GM03348 (cell line): ENCODE measurements at places on chromosomes 7 and 10.

- no peak for DNase-seq
Measured at GRCh38 chr7:130925136-130925794, 191.3 kb upstream of the KLF14 start.

DNA sequence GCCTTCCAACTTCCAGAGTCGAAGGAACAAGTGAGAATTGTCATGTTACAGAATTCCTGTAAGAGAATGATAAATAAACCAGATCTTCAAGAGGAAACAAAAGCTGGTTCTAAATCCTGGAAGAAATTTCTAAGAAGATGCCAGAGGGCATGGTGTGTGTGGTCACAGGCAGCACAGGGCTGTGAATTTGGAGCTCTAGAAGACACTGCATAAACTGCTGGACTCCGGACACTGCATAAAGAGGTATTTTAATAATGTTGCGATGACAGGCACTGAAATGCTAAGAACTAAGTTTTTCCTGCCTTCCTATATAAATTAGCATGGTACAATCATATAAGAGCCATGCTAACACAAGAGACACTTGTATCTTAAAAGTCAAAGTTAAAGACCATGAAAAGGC lies 86.0 kb downstream of the LARP4B start:
- no peak for DNase-seq

DNA sequence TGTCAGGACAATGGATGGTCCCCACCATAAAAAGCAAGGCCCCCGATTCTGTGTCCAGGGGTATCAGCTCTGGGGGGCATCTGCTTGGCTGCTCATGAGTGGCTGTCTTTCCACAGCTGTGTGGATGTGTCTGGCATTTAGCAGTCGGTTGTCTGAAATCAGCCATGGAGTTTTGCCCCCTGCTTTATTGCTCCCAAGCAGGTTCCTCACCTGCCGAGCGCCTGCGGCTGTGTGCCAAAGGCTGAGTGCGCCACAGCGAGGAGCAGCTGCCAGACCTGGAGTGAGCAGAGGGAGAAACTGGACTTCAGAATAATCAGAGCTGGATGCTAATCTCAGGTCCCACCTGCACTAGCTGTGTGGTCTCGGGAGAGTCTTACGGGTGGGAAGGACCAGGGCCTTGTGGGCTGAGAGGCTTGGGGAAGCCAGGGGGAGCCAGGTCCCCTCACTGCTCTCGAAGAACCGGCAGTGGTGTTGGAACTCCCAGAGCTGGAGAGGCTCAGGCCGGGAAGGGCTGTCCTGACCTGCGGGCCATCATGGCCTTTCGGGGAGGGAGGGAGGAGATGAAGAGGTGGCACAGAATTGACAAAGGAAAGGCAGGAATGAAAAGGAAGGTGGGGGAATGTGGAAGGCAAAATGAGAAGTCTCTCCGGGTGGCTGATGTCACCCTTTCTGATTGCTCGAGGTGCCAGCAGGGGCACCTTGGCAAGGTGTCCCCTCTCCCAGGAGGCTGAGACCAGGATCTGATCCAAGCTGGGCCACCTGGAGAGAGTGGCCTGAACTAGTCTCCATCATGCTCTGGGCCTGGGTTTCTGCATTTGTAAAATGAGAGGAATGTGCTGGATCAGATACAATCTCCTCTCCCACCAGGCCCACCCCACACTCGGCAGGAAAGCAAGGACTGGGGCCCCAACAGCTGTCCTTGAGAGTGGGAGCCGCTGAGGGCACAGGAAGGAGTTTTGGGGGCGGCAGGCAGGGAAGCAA lies 30.2 kb upstream of the LEP start:
- no peak for DNase-seq

GRCh38 chr10:103896225-103896624 lies 21.8 kb downstream of the STN1 start:
- DNase-seq: no peak

- DNase-seq: no peak
Measured at GRCh38 chr7:38323156-38323555, 49.7 kb upstream of the TARP start.

DNA sequence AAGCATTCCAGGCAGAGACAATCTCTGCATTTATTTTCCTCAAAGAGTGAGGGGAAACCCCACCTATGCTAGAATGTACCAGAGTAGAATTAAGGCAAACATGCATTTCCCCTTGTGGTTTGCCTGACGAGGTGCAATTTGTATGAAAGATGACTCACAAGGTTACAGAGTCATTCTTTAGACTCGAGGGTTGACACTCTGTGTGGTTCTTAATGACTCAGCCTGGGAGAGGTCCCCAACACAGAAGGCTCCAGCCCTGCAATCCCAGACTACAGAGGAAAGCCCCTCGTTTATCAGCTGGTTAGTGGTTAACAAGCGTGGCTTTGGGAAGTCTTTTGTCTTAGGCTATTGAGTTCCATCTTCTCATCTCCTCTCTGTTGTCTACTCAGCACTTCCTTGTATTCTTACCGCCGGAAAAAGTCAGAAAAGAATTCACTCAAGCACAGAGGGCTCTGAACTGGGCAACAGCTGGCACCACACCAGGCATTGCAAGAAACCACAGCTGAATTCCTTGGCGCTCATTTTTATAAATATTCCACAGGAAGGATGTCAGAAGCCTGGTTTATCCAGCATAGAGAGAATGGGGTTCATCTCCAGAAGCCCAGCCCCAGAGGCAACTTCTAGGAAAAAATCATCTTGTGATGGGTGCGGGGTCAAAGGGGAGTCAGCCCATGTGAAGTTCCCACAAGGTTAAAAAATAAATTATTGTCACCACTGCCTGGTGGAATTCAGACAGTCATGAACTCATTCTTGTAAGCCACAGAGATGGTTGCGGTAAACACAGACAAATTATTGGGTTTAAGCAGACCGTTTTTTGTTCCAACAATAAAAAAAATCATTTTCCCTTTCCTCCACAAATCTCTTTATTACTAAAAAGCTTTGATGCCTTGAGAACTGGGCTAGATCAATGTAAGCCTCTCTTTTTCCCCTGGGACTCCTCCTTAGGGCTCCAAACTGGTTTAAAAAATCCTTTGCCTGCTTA lies 24.5 kb upstream of the SVIL start:
- peak; percentile 90 for DNase-seq

DNA sequence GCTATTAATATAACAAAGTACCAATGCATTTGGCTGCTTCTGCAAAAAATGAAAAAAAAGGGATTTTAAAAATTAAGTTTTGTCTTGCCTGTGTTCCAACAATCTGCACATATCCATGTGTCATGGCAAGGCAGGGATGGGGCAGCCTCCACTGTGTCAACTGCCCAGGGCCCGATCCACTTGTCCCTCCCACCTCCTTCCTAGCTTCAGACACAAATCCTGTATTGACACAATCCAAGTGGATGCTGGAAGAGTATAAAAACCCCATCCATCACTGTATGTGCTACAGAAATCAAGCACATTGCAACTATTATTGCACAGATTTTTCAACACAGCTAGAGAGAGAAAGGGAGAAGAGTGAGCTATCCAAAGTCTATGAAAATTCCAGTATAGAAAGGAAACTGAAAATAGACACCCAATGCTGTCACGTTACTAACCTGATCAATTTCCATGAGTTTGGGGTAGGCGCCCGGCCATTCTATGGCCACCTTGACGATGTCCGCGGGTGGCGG lies 106.4 kb downstream of the ELMO1 start:
- DNase-seq: no peak

DNA sequence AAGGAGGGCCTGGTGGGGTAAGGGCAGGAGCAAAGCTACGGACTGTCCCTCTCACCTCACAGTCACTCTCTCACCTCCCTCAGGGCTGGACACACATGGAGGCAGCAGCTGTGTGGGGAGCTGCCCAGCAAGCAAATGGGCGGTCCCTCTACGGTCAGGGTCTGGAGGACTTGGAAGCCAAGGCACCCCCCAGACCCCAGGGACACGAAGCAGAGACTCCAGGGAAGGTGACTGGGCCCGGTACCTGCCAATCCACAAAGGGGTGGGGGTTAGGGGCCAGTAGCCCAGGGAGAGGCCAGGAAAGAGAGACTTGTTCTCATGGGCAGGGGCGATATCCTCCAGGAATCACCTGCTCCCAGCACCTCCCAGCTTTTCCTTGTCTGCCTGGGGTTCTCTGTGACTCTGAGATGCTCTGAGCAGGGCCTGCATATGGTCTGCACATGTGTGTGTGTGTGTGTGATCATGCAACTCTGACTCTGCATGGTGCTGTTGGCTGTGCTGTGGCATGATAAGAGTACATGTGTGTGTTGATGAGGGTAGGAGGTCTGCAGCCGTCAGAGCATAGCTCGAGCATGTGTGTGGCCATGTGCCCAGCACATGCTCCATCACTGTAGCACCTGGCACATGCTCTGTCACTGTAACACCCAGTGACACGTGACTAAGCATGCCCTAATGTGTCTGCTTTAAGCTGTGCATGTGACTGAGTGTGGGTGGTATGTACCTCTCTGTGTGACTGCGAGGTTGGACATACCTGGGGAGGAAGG lies 4.6 kb upstream of the LDB3 start:
- DNase-seq: no peak

- DNase-seq: peak; percentile 94
Measured at GRCh38 chr7:155456738-155457543, 988 bp upstream of the EN2 start.

DNA sequence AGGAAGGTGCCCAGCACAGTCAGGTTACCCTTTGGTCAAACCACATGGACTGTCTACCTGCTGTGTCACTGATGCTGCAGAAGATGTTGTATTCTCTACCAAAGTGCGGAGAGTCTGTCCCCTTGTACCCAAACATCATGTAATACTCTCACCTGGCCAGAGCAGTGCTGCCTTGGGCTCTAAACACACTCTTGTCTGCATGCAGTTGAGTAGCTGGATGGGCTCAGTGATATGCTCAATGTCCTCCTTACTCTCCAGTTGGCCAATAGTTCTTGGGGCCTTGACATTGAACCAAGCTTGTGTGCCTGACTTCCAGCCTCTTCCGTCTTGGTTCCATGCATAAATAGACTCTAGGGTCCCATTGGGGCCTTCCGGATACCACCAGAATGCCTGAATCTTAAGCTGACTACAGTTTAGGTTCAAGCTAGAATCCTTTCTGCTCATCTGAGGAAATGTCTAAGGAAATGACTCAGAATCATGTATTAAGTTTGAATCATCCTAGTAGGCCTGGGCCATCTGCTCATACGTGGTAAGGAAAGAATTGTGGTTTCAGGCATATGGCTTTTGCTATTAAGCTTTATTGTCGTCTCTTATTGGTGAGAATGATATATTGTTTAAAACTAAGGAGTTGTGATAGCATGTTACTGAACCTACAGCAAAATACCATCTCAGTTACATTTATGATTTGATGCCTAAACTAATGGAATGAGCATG lies 118.0 kb downstream of the OTUD1 start:
- DNase-seq: peak; percentile 60

DNA sequence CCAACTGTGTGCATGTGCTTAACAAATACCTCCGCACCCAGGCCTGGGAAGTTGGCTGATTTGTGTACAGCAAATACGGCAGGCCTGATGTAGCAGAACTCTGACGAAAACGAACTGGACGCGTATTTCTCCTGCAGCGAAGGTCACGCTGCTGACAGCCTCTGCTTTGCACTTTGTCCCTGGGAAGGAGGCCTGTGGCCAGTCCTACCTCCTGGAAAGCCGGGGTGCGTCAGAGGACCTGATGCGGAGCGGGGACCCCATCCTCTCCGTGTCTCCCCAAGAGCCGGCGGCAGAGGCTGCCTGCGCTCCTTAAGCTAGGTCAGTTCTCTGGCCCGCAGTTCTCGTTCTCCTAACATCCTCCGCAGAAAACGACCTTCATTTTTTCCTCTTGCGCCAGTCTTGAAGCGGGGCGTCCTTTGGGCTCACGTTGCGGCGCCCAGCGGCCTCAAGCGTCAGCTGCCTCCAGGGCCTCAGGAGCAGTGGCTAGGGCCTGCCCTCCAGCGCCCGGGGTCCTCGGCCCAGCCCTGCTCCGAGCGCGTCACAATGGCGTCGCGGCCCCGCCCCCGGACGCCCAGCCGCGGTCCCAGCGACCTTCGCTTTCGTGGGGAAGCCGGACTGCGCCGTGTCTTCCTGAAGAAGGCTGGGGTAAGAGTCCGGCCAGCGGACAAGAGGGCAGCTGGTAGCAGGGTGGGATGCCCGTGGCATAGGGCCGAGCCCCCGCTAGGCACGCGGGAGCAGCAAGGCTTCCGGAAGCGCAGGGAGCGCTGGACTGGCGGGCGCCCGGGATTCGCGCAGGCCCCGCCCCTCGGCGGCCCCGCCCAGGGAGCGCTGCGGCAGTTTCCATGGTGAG lies at the start of gene ZNF487:
Gene ZNF487, plus strand, starts transcription at position 821 of the 850 bp plus-strand sequence. CDS start 38,703 bp downstream, outside the sequence.
- DNase-seq: peak; percentile 96

DNA sequence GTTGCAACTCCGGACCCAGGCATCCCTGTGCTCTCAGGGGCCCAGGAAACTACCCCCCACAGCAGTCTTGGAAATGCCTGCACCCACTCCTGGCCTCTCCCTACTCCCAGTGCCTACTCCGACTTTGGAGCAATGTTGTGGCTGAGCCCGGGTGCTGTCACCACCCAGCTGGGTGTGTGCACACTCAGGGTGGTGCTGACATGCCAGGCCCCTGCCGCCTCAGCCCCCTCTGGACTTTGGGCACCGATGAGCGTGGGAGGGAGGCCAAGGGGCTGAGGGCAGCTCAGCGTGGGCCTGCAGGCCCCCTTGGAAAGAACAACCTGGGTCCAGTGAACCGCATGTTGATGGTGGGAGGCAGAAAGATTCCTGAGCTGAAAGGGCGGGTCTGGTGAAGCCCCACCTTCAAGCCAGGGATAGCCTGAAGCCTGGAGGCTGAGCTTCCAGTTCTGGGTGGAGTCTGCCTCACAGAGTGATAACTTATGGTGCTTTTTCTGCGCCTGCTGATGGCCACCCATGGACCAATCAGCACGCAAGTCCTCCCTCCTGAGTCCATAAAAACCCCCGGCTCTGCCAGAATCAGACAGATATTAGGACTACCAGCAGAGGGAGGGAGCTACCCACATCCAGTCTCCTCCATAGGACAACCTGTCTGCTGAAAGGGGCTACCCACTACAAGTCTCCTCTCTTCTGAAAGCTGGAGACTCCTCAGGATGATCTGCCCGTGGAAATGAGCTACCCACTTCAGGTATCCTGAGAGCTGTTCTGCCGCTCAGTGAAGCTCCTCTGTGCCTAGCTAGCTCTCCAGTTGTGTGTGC lies 380.4 kb upstream of the SORCS1 start:
- DNase-seq: peak; percentile 9

DNA sequence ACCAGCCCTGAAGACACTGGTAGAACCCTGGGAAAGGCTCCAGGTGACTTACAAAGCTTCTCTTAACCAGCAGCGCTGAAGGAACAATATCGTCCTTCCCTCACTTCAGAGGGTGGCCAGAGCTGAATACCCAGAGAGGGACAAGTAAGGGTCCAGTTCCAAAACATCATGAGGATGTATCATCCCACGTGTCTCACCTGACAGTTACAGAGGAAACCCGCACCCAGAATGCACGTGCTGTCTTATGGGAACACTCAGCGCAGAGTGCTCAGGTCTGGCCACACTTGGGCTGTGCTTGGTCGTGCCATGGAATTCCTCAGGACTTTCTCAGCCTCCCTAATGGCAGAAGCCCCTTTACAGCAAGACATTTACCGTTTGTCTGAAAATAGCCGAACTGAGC lies 46.9 kb upstream of the BTBD16 start:
- DNase-seq: no peak

GRCh38 chr7:128035712-128036111 lies 4.5 kb upstream of the LRRC4 start:
- peak; percentile 31 for DNase-seq
